ENCODE measurements at places on chromosomes 7 and 10.

DNA sequence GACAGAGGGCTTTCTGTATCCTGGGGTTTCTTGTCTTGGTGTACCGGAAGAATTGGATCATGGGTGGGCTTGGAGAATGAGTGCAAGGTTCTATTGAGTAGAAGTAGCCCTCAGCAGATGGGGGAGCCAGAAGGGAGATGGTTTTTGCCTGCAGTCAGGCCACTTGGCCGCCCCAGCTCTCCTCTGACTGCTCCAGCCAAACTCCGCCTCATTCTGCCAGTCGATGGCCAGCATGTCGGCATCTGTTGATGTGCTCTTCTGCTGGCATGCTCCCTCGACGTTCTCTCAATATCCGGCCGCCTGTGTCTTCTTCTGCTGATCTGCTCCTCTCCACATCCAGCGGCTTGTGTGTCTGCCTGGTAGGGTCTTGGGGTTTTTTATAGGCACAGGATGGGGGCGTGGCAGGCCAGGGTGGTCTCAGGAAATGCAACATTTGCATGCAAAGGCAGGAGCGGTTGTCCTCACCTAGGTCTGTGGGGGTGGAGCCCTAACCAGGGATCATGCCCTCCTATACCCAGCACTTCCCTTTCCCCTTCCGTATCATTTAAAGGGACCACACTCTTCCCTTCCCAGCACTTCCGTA, 40.2 kb upstream of the TNS3 start:
- no peak for DNase-seq

DNA sequence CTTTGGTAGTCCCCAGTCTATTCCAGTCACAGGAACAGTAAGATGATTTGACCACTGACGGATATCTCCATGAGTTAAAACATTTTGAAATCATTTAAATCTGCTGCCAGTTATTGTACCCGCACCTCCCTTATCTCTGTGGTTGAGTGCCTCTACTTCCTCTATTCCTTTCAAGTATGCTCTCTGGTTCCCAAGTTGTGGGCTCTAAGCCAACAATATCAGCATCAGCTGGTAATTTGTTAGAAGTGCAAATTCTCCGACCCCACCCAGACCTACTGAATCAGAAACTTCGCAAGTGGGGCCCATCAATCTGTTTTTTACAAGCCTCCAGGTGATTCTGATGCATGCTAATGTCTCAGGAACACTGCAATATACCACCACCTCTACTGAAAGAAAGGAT, 235.5 kb downstream of the CCSER2 start:
- DNase-seq = no peak

GRCh38 chr7:89238156-89238555, 442.6 kb upstream of the TEX47 start:
- no peak for DNase-seq

GRCh38 chr10:101358706-101359300, 4.8 kb downstream of the BTRC start:
- no peak for DNase-seq

GRCh38 chr10:13892871-13893270, 306.1 kb downstream of the PRPF18 start:
- DNase-seq = no peak

DNA sequence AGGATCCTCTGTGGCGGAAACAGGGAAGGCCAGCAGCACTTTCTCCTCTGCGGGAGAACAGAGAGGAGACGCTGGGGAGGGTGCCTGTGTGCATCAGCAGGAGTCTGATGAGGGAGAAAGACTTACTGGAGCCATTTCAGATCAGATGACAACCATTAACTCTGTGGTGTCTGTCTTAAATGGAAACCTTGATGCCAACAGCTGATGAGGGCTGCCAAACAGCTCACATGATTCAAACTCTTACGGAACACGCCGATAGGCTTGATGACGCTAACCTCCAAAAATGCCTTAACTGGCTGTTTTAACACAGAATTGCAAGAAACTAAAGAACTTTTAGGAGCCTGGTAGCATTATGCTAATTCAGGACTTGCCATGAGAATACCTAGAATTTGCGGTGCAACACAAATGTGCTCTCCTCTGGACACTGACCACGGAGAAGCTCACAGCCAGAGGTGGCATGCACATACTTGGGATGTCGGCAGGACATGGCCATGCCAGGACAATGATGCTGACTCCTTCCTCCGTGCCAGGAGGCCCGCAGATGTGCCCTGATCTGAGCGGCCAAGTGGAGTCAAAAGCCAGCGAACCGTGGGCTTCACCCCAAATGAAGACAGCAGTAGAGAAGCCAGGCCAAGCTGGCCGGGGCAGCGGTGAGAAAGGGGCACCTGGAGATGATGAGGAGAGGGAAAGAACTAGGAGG, 154.9 kb downstream of the ZMYND11 start:
- no peak for DNase-seq

DNA sequence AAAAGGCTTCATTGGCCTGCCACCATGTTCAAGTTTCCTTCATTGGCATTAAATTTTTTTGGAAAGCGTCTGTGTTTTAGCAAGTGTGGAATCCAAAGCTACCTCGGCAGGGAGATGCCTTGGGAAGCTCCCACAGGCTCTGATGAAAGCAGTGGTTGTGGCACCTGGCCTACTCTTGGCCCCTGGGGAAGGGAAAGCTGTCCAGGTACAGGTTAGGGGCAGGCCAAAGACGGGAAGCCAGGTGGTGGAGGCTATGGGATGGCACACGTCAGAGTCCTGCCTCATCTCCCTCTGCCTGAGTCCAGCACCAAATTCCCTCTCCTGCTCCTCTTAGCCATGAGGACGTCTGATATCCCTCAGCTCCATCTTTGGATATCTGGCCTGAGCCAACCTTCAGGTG, 49.7 kb downstream of the C10orf120 start:
- DNase-seq = no peak

GRCh38 chr10:5071411-5072198, 22.6 kb upstream of the AKR1C3 start:
- no peak for DNase-seq

GRCh38 chr7:142745745-142746144, 3.5 kb upstream of the PRSS1 start:
- no peak for DNase-seq

All from C1 segment of cervical spinal cord (tissue), 14 donors.